CD14-positive monocyte (primary cell): ENCODE measurements at places on chromosomes 16 and 17.

DNA sequence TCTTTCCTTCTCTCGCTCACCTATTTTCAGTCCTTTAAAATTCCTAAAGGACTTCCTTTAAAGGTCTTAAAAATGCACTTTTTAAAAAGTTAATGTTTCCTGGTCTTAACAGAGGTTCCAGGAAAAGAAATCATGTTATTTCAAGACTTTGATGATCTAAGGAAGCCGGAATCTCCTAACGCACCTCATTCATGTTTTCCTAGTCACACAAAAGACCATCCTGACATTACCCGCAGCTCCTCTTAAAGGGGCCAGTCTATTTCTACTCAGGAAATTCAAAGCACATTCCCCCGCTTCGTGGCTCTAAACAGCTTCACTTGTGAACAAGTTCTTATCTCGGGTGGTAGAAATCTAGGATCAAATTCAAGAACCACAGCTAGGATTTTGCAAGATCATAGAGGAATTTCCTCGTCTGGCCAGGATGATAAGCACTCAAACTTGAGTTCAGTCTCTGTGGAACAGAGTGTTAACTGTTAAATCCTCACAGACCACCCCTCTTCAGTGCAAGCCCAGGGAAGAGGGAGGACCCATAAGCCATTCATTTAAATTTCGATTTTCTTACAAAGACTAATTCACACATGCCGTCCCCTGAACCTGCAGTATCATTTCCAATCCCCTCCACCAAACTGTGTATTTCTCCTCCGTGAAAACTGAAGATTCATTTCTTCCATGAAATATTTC, 137.1 kb upstream of the AXIN2 start:
- DNase-seq = no peak

DNA sequence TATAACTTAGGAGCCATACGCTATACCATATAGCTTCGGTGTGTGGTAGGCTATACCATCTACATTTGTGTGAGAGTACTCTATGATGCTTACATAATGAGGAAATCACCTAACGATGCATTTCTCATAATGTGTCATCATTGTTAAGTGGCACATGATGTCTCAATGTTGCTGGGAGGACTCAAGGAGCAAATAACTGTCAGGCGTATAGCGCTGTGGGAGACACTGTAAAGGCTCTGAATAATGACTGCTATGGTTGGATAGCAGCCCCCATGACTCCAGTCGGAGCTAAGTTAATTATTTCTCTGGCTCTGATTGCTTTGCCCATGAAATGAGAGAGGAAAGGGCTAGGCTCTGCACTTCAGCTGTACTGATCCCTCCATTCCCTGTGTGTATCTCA, 197.2 kb downstream of the RGS9 start:
- no peak for DNase-seq

- no peak for DNase-seq
These were observed 65.1 kb upstream of the METRNL start for GRCh38 chr17:83014297-83014696.

GRCh38 chr16:19767497-19767896, 49.4 kb downstream of the IQCK start:
- DNase-seq = no peak

DNA sequence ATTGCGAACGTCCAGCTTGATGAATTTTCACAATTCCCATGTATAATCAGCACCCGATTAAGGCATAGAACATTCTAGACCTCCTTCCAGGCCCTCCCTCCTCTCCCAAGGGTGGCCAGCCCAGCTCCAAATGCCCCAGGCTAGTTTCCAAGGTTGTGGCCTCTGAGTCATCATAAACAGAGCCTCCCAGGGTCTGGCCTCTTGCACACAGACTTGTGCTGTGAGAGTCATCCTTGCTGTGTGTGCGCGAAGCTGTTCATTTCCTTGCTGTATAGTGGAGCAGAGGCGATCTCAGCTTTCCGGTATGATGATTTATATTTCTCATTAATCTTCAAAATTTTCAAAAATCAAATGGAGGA, 20.5 kb upstream of the JPH3 start:
- no peak for DNase-seq

GRCh38 chr17:74152591-74153455, 50.7 kb upstream of the RPL38 start:
- DNase-seq = no peak

- DNase-seq = no peak
These were observed 154.8 kb upstream of the RPH3AL start for GRCh38 chr17:507441-507840.

GRCh38 chr16:380762-381011, 1.1 kb downstream of the PGAP6 start:
- no peak for DNase-seq

GRCh38 chr16:11675561-11676511, 7.6 kb downstream of the SNN start:
- no peak for DNase-seq

DNA sequence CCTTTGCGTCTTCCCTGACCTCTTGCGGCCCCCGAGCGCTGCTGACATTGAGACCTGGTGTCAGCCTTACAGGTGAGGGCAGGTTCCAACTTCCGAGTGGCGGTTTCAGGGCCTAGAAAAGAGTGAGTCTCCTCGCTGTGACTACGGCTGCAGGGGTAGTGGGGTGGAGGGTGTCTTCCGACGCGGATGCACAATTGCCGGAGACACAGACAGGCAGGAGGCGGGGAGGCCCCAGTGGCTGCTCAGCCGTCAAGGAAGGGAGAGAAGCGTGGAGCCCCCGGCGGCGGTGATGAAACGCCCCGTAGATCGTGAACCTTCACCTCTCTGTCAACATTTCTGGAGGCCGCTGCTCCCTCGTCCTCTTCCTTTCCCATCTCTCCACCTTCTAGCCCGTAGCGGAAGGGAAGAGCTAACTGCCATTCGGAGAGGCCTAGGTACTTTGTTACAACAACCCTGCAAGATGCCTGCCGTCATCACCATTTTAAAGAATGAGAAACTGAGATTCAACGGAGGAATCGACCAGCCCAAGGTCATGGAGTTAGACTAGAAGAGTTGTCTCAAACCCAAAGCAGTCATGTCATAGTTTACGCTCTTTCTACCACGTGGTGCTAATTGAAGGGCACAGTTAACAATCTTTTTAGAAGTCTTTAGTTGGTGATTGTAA, 485 bp downstream of the DNAJA3 start:
- no peak for DNase-seq

GRCh38 chr17:64662774-64663367, 764 bp upstream of the SMURF2 start:
- no peak for DNase-seq

- DNase-seq = no peak
These were observed 420.9 kb downstream of the SHISA9 start for GRCh38 chr16:13322336-13322735.

DNA sequence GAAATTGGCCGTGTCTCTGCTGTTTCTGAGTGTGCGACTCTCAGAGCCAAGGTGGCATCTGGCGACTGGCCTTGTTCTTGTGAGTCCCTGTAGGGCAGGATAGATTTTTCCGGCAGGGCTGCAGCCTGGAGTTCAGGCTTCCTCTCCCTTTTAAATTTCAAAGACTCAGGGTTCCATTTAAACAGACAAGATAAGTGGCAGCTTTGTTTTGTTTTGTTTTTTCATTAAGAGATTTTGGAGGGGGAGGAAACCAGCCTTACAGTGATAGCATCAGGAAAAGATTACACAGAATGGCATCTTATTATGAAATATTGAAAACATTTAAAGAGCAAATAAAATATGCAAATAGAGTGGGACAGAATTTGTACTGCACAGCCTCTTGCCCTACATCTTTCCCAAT, 151.3 kb downstream of the RPTOR start:
- DNase-seq = no peak

GRCh38 chr17:81438007-81438659, 42.9 kb downstream of the BAHCC1 start:
- no peak for DNase-seq

- no peak for DNase-seq
These were observed 43.4 kb upstream of the ANKFN1 start for GRCh38 chr17:56109836-56110235.

- DNase-seq = no peak
These were observed 3.8 kb upstream of the ZNF764 start for GRCh38 chr16:30562021-30562420.

GRCh38 chr17:49292901-49293300, 62.3 kb upstream of the PHOSPHO1 start:
- DNase-seq = no peak

DNA sequence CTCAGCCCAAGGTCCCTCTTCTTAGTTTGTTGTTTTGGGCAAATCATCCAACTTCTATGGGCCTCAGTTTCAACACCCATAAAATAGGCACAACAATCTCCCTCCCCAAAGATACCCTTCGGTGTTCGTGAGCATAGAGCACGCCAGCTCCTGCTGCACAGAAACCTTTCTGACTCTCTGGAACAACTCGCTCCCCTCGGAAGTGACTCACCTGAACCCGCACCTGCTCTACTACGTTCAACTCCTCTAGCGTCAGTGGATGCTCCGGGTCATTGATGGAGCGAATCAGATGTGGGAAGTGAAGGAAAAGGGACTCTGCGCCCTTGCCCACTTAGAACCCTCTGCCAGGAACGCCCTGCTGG, 445 bp downstream of the CIAO2B start:
- DNase-seq = no peak

DNA sequence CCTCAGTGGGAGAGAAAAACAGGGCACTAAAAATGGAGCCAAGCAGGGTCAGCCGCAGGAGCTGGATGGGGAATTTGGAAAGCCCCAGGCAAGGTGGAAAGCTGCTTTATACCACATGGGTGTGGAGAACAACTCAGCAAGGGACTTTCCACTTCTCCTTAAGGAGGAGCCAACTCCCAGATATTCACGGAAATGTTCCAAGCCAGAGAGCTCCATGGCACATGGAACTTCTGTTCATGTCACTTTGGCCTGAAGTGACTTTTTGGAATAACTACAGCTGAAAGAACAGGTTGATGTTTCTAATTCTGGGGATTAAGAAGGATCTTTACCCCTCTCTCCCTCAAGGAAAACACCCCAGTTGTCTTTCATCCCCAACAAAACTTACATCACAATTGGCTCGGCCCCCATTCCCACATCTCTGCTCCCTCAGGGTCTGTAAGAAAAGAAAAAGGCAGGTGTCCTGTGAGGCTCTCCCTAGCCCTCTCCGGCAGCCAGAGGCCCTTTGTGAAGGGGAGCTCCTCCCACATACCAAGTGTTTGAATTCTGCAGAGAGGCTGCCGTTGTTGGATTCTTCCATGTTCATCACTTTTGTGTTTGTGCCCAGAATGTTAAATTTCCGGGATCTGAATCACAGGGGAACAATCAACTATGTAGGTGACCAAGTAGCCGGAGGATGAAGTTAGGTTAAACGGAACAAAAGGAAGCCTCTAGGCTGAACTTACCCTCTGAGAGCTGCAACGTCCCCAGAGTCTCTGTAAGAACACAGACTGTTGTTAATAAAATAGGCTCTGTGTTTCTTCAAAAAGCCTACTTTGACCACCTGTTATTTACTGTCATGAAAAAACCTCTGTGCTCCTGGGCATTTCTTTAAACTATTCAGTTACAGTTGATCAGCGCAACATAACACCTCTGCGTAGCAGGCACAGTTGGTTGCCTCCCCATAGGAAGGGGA, 41.0 kb downstream of the STAT5A start:
- DNase-seq = no peak

- no peak for DNase-seq
These were observed 1.4 kb downstream of the FBXO31 start for GRCh38 chr16:87382023-87382785.

DNA sequence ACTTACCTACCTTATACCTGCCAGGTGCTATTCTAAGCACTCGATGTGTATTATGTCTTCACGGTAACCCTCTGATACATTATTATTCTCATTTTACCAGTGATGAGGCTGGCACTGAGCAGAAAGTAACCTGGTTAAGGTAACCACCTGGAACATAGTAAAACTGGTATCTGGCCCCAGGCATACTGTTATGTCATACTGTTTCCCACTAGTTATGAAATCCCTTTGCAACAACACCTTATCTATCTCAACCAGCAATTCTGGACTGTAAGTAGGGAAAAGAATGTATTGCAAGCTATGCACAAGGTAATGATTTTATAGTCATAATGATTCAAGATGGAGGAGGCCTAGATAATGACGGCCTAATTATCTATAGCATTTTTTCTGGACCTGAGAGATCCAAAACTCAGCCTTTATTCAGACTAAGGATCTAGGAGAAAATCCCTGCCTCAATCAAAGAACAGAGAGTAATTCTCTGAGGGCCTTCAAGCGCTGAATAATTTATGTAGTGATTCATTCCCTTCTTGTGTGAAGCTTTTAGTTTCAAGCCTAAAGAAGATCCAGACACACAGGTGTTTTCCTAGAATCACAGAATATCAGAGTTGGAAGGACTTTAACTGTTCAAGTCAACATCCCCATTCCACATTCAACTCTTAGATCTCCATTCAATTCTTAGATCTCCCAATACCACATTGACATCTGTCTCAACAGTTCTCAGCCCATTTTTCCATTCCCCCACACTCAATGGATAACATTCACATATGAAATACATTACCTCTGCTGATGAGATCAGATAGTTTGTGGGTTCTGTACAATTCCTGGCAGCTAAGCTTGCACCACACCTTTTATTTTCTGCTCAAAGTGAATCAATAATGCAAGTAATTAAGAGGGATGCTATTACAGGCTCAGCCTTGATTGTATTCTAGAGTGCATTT, 14.9 kb upstream of the MMD start:
- DNase-seq = no peak

DNA sequence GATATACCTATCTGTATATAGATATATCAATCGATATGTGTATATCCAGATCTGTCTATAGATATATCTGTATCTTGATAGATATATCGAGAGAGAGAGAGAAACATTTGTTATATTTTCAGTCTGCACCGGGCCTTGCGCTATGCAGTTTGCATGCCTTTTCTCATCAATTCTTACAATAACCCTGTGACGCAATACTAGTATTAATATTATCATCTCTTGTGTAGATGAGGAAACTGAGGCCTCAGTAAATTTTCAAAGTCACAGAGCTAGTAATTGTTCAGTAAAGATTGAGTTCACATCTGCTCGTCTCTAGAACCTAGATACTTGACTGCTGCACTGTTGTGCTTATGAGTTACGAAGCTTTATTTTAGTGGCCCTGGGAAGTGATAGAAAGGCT, 77.6 kb downstream of the NF1 start:
- DNase-seq = no peak

GRCh38 chr17:67628580-67629013, 89.1 kb upstream of the NOL11 start:
- no peak for DNase-seq

DNA sequence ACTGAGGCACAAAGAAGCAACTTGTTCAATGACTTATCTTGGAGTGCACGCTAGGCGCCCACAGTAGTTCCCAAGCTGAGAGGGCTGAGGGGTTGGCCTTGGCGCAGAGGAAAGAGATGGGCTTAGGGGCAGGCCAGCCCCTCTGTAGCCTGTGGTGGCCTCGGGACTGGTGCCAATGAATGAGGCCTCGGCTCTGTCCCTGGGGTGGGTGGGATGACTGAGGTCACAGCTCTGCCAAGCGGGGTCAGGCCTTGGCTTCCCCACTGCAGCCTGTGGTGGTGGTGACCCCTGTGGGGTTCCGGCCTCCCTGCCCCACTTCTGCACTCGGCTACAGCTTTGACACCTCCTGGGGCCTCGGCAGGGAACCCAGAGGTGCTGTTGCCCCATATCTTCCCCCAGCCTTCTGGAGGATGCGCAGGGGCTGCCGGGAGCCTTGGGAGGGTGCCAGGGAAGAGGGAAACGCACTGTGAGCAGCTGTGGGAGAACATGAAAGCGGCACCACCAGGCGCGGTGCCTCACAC, 46.0 kb downstream of the BEAN1 start:
- DNase-seq = no peak

- no peak for DNase-seq
These were observed 109.9 kb upstream of the CORO6 start for GRCh38 chr17:29732613-29733012.

GRCh38 chr16:58339452-58339981, 44.7 kb upstream of the PRSS54 start:
- no peak for DNase-seq

GRCh38 chr16:4136229-4136813, 20.1 kb upstream of the ADCY9 start:
- DNase-seq = no peak
